ENCODE measurements at places on chromosomes 12 and 14. TPM values are rescaled to one million over a fixed set of nuclear protein-coding genes. Genes with fewer than 3 reads are reported as not detected.

Gene MON2
- polyA plus RNA-seq = 9.1 TPM

GRCh38 chr12:69835081-69835480 is 10.1 kb downstream of the MYRFL start:
- no peak for DNase-seq

DNA sequence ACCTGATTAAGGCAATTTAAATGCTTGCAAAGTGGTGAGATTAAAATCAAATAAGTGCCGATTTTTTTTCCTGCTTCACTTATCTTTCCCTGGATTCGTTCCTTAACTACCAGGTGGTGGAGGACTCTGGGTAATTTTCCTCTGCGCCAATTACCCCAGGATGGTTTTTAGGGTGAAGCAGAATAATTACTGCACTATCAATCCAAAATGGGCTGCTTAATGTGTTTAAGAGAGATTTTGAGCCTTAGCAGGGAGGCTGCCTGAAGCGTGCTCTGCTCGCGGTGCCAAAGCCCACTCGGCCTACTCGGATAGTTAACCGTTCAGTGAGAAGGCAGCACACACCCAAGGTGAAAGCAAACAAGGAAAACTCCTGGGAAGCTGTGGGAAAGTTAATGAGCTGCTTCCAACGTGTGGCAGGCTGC is 274.9 kb upstream of the LMO3 start:
- DNase-seq = peak; percentile 16

GRCh38 chr14:101206556-101206955 is 303.0 kb upstream of the RTL1 start:
- no peak for DNase-seq

GRCh38 chr12:28618171-28618570 is 427.9 kb downstream of the CCDC91 start:
- DNase-seq = no peak

GRCh38 chr12:15893260-15893659 is 11.1 kb downstream of the STRAP start:
- DNase-seq = no peak

DNA sequence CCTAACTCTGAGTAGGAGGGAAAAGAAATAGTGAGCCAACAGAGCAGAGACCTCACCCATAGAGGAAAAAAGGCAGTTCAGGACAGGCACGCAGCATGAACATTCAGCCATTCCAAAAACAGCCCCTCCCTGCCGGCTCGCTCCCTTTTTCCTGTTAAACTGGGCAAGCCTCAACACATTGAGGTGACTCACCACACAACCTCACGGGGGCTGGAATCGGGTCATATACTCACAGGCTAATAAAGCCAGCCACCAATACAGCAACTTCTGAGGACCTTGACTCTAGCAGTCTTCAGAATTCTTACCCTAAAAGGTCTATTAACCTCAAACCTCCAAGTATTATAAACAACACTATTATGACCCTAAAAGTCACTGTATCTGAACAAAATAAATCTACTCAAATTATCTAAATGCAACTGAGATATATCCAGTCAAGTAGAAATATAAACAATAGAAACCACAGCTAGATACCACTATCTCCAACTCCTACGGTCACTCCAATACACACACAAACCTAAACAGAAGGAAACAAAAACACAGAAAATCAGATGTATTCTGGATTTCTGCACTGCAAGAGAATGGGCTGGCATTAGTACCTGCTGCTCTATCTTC is 6.3 kb downstream of the YBX3 start:
- DNase-seq = peak; percentile 92

- no peak for DNase-seq
Observed at GRCh38 chr12:131330106-131330815, 376.6 kb downstream of the ADGRD1 start.

GRCh38 chr12:92445253-92446082 is 257.3 kb upstream of the PLEKHG7 start:
- DNase-seq = no peak

- no peak for DNase-seq
Observed at GRCh38 chr12:107536613-107537012, 149.0 kb upstream of the PWP1 start.

DNA sequence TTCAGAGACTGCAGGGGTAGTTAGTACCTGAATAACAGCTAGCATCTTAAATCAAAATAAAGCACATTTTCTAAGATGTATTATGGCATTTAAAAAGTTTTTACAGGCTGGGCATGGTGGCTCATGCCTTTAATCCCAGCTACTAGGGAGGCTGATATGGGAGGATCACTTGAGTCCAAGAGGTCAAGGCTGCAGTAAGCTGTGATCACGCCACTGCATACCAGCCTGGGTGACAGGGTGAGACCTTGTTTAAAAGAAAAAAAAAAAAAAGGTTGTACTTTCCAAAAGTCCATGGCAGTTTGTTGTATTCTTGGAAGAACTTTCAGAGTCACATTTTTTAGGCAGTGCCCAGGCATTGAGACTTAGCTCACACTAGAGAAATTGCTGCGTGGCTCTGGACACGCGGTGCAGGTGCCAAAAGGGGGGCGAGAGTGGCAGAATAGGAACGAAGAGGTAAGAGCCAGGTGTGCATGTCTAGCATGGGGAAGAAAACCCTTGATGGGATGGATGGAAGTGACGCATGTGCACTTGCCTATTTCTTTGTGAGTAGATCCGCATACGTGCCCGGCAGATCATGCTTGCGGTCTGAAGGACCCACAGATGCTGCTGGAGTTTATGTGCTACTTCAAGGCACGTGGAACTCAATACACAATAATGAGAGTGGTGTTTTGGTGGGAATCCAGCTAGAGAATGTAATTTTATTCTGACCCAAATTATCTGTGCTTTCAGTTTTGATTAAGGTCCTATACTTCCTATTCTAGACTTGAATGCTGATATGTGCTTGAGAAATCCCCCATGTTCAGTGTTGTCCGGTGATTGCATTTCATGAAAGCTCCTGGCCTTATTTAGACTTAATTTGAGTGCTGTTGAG is 11.9 kb downstream of the ANKRD13A start:
- no peak for DNase-seq

- no peak for DNase-seq
Observed at GRCh38 chr12:107122452-107122958, 29.2 kb upstream of the CRY1 start.

- DNase-seq = peak; percentile 54
Observed at GRCh38 chr12:64780531-64781279, 21.5 kb upstream of the GNS start.

Measured in right cardiac atrium (tissue), 5 donors.